T-cell (primary cell): ENCODE measurements at places on chromosomes 11 and 22. TPM values are rescaled to one million over a fixed set of nuclear protein-coding genes. Genes with fewer than 3 reads are reported as not detected.

ALDH3B1 gene
- total RNA-seq: 0.20 TPM

FBXO7 gene
- 127 TPM for total RNA-seq

CCDC86 gene
- 11.6 TPM for total RNA-seq

PGA4 gene
- total RNA-seq: not detected

C11orf42 gene
- total RNA-seq: not detected

FIBIN gene
- total RNA-seq: not detected

OR5P2 gene
- total RNA-seq: not detected

APOA4 gene
- not detected for total RNA-seq

C11orf97 gene
- total RNA-seq: not detected

MRGPRX3 gene
- not detected for total RNA-seq

DEUP1 gene
- total RNA-seq: not detected

INPP5J gene
- total RNA-seq: 0.23 TPM

SLC6A5 gene
- total RNA-seq: not detected

LINC01488 gene
- not detected for total RNA-seq

SLC35C1 gene
- 27.0 TPM for total RNA-seq

FOLH1 gene
- total RNA-seq: not detected

RAB39A gene
- total RNA-seq: not detected

MIOX gene
- total RNA-seq: not detected

UCP3 gene
- total RNA-seq: 5.7 TPM

KLHL35 gene
- total RNA-seq: 1.7 TPM

CCDC81 gene
- total RNA-seq: 1.3 TPM

UBQLN3 gene
- total RNA-seq: 0.25 TPM

C11orf68 gene
- 66.7 TPM for total RNA-seq

MOGAT2 gene
- total RNA-seq: not detected

OR6Q1 gene
- not detected for total RNA-seq

CDCA5 gene
- total RNA-seq: 1.2 TPM

DCHS1 gene
- 8.4 TPM for total RNA-seq

CYTH4 gene
- total RNA-seq: 146 TPM
